Progenitor cell of endocrine pancreas (in vitro differentiated cells): ENCODE measurements at places on chromosomes 2 and 18.
A peak's percentile ranks its signal among the peaks of the same experiment; 100 is the strongest.

- H3K4me3 ChIP-seq, result no peak overlapping the region
- no peak for DNase-seq
- no peaks in the 10 kb centered on the region for H3K36me3 ChIP-seq
- H3K27me3 ChIP-seq, result no peaks in the 10 kb centered on the region
- H3K4me1 ChIP-seq, result no peaks in the 10 kb centered on the region
- H3K27ac ChIP-seq, result no peak overlapping the region
Observed at GRCh38 chr2:48781366-48781765, 25.8 kb upstream of the LHCGR start.

DNA sequence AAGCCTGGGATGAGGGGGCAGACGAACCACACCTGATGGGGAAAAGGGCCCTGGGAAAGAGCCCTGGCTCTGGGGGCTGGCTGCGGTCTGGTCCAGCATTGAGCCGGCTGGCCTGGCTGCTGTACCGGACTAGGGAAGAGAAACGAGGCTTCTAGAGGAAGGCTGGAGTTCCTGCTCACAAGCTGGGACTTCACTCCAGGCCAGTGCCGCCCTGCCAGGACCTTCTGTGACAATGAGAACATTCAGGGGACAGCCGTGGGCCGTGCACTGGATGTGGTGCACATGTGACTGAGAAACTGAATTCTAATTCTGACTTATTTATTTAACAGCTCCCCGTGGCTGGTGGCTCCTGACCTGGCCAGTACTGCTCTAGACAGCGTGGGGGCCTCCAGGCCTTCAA is 269.3 kb downstream of the HDAC4 start:
- H3K27me3 ChIP-seq, result no peaks in the 10 kb centered on the region
- H3K4me3 ChIP-seq, result no peak overlapping the region
- H3K27ac ChIP-seq, result no peak overlapping the region
- peaks cover 21% of the 10 kb centered on the region for H3K36me3 ChIP-seq
- H3K4me1 ChIP-seq, result no peaks in the 10 kb centered on the region
- no peak for DNase-seq

DNA sequence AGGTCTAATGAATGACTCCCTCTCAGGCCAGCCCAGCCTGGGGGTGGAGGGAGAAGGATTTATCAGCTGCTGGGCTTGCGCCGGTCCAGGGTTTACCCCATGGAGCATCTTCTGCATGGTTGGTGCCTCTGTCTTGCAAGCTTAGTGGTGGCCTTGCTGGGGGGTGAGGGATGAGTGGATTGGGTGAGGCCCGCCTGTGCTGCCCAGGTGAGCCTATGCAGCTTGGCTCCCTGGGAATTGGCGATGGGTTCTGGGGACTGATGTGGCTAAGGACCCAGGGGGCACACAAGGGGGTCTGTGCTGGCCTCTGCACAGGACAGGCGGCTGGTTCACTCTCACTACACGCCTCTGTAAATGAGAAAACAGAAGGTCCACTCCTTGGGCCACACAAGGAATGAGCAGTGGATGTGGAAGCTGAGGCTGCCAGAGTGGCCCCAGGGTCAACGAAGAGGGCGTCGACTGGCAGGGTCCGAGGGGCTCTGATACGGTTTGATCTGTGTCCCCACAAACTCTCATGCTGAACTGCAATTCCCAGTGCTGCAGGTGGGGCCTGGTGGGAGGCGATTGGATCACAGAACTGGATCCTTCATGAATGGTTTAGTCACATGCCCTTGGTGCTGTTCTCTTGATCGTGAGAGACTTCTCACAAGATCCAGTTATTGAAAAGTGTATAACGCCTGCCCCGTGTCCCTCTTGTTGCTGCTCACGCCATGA is 151.6 kb upstream of the HDAC4 start:
- no peaks in the 10 kb centered on the region for H3K4me1 ChIP-seq
- no peak overlapping the region for H3K4me3 ChIP-seq
- DNase-seq, result no peak
- H3K27me3 ChIP-seq, result peaks cover 70% of the 10 kb centered on the region
- no peak overlapping the region for H3K27ac ChIP-seq
- H3K36me3 ChIP-seq, result no peaks in the 10 kb centered on the region

GRCh38 chr2:70991742-70992141 is 2.9 kb downstream of the TEX261 start:
- no peak for DNase-seq
- peak overlapping the region; percentile 37 for H3K4me3 ChIP-seq
- no peaks in the 10 kb centered on the region for H3K27me3 ChIP-seq
- H3K4me1 ChIP-seq, result peaks cover 14% of the 10 kb centered on the region
- H3K27ac ChIP-seq, result no peak overlapping the region
- peaks cover 6% of the 10 kb centered on the region for H3K36me3 ChIP-seq

DNA sequence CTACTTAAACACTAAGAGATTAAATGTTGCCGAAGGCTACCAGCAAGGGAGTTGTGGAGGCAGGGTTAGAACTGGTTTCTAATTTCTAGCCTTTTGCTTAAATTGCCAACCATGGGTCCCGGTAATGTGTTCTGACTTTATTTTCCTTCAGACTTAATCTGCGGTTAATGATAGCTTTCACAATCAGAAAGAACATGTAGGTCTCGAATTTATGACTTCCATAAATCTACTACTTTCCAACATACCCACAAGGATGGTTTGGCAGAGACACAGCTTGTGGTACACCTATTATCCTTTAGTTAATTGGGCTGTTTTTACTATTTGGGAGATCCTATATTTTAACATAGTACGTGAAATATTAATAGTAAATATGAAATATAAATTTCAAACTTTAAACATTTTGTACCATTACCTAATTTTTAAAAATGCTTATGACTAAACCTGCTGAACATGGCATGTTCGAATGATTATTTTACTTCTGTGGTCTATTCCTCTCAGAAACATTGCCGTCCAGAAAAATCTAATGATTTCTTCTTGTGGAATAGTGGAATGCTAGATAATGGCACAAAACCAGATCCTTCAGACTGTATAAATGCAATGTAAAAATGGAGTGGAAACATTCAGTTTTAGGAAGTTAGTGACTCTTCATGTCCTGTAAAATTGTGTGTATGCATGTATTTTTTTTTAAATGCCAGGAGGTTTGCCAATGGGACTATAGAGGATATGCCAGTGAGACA is 41.3 kb downstream of the PARD3B start:
- H3K36me3 ChIP-seq, result peaks cover 11% of the 10 kb centered on the region
- peaks cover 5% of the 10 kb centered on the region for H3K4me1 ChIP-seq
- H3K4me3 ChIP-seq, result no peak overlapping the region
- H3K27me3 ChIP-seq, result no peaks in the 10 kb centered on the region
- no peak for DNase-seq

DNA sequence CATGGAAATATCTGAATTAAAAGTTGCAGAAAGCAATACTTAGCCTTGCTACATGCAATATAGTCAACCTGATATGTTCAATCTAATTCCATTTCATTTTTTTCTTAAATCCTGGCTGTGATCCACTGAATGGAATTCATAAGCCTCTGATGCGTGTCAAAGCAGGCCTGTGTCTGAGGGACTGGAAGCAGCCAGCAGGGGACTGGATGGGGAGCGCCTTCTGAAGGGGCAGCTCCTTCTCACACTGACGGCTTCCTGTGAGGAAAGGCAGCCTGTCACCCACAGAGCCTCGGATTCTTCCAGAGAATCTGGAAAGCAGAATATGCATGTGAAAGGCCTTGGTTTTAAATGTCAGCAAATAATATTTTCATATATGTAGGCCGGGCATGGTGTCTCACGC is 73.5 kb downstream of the KCNF1 start:
- no peak overlapping the region for H3K27ac ChIP-seq
- no peak overlapping the region for H3K4me3 ChIP-seq
- no peaks in the 10 kb centered on the region for H3K36me3 ChIP-seq
- no peak for DNase-seq
- no peaks in the 10 kb centered on the region for H3K4me1 ChIP-seq

DNA sequence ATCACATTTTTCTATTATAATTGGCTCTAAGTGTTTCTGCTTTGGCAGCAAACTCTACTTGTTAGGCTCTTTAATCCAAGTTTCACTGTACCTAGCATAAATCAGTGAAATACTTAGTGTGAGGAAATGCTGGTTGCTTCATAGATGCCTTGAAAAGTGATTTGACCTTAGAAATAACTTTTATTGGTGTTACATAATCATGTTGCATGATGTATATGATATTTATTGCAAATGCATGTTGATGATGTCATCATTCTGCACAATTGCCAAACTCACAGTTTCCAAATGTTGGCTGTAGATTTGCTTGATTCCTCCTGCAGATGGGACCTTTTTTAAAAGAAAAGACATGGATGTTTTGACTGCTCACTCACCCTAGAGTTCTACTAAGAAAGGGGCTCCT is 137.6 kb upstream of the BCL2L11 start:
- no peaks in the 10 kb centered on the region for H3K27me3 ChIP-seq
- H3K4me3 ChIP-seq, result no peak overlapping the region

- H3K4me1 ChIP-seq, result peaks cover 24% of the 10 kb centered on the region
- DNase-seq, result no peak
- peak overlapping the region; percentile 92 for H3K27ac ChIP-seq
- H3K4me3 ChIP-seq, result peak overlapping the region; percentile 65
Observed at GRCh38 chr2:73925853-73926492, 707 bp upstream of the DGUOK start.

DNA sequence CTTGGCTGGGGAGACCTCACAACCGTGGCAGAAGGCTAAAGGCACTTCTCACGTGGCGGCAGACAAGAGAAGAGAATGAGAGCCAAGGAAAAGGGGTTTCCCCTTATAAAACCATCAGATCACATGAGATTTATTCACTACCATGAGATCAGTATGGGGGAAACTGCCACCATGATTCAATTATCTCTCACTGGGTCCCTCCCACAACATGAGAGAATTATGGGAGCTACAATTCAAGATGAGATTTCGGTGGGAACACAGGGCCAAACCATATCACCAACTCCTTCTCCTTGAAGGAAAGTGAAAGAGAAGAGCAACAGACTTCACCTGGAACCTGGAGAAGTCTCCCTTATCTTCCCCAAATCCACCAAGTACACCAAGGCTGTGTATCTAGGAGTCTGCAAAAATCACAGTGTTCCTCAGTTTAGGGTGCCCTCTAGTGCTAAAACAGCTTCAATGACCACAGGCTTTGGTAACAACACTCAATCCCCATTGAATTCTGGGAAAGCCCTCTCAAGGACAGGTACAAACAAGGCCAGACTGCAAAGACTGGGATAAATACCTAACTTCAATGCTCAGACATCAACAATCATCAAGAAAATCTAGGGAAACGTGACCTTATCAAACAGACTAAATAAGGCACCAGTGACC is 148.8 kb upstream of the SRD5A2 start:
- no peaks in the 10 kb centered on the region for H3K36me3 ChIP-seq
- DNase-seq, result no peak
- no peak overlapping the region for H3K27ac ChIP-seq
- no peaks in the 10 kb centered on the region for H3K27me3 ChIP-seq
- no peaks in the 10 kb centered on the region for H3K4me1 ChIP-seq

GRCh38 chr18:77078690-77079070 is 53.9 kb downstream of the MBP start:
- H3K4me3 ChIP-seq, result no peak overlapping the region
- H3K36me3 ChIP-seq, result peaks cover 4% of the 10 kb centered on the region
- DNase-seq, result no peak
- no peaks in the 10 kb centered on the region for H3K27me3 ChIP-seq
- H3K4me1 ChIP-seq, result peaks cover 4% of the 10 kb centered on the region

GRCh38 chr2:115910270-115910669 is 1467.8 kb downstream of the DPP10 start:
- H3K36me3 ChIP-seq, result peaks cover 2% of the 10 kb centered on the region
- no peaks in the 10 kb centered on the region for H3K4me1 ChIP-seq
- H3K27ac ChIP-seq, result no peak overlapping the region
- no peaks in the 10 kb centered on the region for H3K27me3 ChIP-seq
- no peak overlapping the region for H3K4me3 ChIP-seq

DNA sequence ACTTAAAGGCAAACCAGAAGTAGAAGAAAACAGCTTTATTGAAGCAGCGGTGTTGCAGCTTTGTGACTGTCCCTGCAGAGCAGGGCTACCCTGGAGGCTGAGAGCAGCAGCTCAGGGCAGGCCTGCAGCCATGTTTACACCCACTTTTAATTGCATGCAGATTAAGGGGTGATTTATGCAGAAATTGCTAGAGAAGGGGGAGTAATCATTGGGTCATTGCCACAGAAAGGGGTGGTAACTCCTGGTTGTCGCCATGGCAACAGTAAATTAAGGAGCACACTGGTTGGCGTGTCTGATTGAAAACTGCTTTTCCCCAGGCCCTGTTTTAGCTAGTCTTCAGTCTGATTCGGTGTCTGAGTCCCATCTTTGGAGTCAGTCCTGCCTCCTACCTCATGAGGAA is 195.4 kb upstream of the HDAC4 start:
- no peaks in the 10 kb centered on the region for H3K36me3 ChIP-seq
- peaks cover 15% of the 10 kb centered on the region for H3K27me3 ChIP-seq
- peak; percentile 2 for DNase-seq

DNA sequence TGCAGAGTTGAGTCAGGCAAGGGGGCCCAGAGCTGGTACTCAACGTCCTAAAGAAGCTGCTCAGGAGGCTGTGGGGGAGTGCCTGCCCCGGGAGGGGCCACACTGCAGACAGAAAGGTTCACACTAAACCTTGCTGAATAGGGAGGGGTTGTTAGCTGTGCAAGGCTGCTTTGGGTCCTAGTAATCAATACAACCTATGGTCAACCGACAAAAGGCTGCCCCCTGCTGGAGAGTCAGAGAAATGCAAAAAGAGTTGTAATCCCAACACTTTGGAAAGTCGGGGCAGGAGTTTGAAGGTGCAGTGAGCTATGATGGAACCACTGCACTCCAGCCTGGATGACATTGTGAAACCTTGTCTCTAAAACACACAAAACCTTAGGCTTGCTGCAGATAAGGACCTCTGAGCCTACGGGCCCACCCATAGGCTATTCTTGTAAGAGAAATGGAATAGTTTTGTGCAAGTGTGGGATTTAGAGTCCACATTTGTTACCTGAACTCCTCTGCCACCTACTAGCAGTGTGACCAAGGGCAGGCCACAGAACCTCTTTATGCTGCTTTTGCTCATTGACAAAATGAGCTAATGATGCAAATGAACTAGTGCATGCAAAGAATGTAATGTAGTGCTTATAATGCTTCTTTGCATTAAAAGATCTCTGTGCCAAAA is 81.5 kb downstream of the PRPF40A start:
- peaks cover 13% of the 10 kb centered on the region for H3K36me3 ChIP-seq
- H3K4me3 ChIP-seq, result no peak overlapping the region
- peak; percentile 72 for DNase-seq
- no peak overlapping the region for H3K27ac ChIP-seq
- no peaks in the 10 kb centered on the region for H3K27me3 ChIP-seq
- peaks cover 10% of the 10 kb centered on the region for H3K4me1 ChIP-seq

DNA sequence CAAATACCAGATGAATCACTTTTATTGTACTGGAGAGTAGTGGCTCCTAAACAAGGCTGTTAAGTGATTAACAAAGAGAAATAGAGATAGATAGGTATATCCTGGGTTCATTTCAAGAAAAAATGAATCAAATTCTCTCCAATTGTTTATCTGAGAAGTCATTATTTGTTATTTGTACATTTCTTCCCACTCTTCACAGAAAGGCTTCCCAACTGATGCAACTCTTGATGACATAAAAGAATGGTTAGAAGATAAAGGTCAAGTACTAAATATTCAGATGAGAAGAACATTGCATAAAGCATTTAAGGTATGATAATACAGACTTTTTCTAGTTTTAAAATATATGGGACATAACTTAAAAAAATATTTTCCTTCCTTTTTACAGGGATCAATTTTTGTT is 7.9 kb downstream of the SSB start:
- H3K27me3 ChIP-seq, result no peaks in the 10 kb centered on the region
- no peak overlapping the region for H3K27ac ChIP-seq
- no peak for DNase-seq
- H3K36me3 ChIP-seq, result peaks cover 29% of the 10 kb centered on the region
- H3K4me1 ChIP-seq, result no peaks in the 10 kb centered on the region
